T-helper 1 cell treated with Interleukin-12 subunit alpha and Interleukin-12 subunit beta and Interleukin-4 antibody, amounts not matched to agents 30 ng/mL and 1 ng/mL, for 36 hours (primary cell): ENCODE measurements at places on chromosomes 3 and 15. TPM values are rescaled to one million over a fixed set of nuclear protein-coding genes. Genes with fewer than 3 reads are reported as not detected.

BOC gene
- total RNA-seq, result 0.37 and 0.54 TPM in 2 replicates

CGNL1 gene
- total RNA-seq, result not detected in 2 replicates

FBXW12 gene
- not detected in 2 replicates for total RNA-seq

SAMMSON gene
- not detected in 2 replicates for total RNA-seq

ATP13A5 gene
- not detected in 2 replicates for total RNA-seq

CNTN6 gene
- not detected in 2 replicates for total RNA-seq

CTXN2 gene
- total RNA-seq, result not detected in 2 replicates

TPRG1 gene
- 2.7 and 2.9 TPM in 2 replicates for total RNA-seq

TRPM1 gene
- not detected in 2 replicates for total RNA-seq

DNAH12 gene
- 0.10 and 0.20 TPM in 2 replicates for total RNA-seq

STRA6 gene
- total RNA-seq, result 0.17 TPM in 1 of 2 replicates, not detected in the other

ISLR2 gene
- not detected in 2 replicates for total RNA-seq

CCDC33 gene
- not detected in 2 replicates for total RNA-seq

OR4M2 gene
- not detected in 2 replicates for total RNA-seq
